ENCODE measurements at places on chromosomes 2 and 18.

DNA sequence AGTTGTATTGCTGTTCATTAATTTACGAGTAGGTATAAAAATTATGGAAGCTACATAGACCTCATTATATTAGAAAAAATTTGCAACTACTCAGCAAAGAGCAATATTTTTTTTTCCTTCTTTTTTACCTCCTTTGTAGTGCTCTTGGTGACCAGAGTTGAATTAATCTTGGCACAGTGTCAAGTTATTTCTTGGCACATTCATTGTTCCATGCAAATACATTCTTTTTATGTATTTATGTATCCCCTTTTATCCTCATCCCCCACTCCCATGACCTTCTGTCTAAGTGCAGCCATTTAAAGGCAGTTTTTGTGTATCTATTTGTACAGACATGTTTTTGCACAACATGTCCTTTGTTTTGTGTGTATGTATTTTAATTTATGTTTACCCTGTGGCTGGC lies 224.5 kb downstream of the CCDC102B start:
- DNase-seq, result no peak

- no peak for DNase-seq
These were observed 83.5 kb downstream of the BIN1 start for GRCh38 chr2:127023504-127023903.

DNA sequence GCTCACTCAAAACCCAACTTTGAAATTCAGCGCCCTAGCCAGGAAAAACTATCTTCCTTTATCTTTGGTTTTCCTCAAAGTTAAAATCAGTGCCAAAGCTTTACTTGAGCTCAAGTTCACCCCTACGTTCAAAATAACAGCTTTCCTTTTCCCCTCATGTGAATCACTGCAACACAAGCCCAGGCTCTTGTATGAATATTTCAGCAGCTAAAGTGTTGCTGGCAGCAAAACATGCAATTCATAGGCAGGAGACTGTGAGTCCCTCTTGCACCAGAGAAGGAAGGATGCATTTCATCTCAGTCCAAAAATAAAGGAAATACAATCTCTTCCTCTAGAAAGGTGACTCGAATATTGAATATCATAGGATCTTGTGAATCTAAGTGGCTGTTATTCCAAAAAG lies 461.3 kb upstream of the SOX11 start:
- no peak for DNase-seq

- no peak for DNase-seq
These were observed 10.2 kb upstream of the TEX261 start for GRCh38 chr2:71004857-71005256.

DNA sequence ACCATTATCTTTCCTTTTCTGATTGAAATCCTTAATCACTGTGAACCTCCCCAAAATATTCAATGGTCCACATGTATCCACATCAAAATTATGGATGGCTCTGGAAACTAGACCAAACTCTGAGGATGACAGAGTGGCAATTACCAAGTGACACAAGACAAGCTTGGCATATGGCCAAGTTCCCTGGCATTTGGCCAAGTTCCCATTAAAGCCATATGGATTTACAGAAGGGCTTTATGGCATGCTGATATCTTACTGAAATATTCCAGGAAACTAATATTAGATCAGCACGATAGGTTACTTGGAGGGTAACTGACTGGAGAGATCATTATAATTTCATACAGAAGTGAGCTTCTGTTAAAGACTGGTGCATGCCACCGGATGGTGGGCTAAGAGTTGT lies 21.9 kb upstream of the CERS6 start:
- DNase-seq, result peak; percentile 67

DNA sequence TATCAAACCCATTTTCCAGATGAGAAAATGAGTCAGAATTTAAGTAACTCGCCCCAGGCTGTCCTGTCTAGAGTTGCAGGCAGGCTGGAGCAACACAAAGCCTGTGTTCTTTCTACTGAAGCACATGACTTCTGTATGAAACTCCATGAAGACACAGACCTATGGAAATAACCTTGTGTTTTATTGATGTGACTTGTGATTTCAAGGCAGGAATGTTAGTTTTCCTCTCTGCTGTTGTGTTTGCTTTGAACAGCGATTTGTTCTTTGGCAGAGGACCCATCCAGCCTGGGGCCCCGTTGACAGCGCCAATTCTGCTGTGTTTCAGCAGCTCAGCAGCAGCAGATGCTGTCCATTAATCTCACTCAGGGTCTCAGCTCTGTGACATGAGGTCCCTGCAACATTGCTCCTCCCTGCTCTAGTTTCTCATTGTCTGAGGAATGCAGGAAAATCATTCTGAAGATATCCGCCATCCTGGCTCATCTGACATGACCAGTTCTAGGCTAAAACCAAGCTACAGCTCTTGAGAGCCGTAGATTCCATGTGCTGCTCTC lies 344.3 kb upstream of the RAB12 start:
- DNase-seq, result peak; percentile 85

- DNase-seq, result no peak
These were observed 5.6 kb downstream of the FRZB start for GRCh38 chr2:182860858-182861257.

- DNase-seq, result no peak
These were observed 54.9 kb upstream of the PXDN start for GRCh38 chr2:1799174-1799573.

GRCh38 chr18:5318061-5318700 lies 22.7 kb upstream of the ZBTB14 start:
- no peak for DNase-seq

Data from SJCRH30 (cell line).